Spinal cord (tissue), 10 donors: ENCODE measurements at places on chromosomes 4 and X. TPM values are rescaled to one million over a fixed set of nuclear protein-coding genes. Genes with fewer than 3 reads are reported as not detected.

GRCh38 chr4:11418610-11419009 is 10.1 kb downstream of the HS3ST1 start:
- no peaks in the 10 kb centered on the region for H3K27me3 ChIP-seq
- DNase-seq = no peak
- peaks cover 4% of the 10 kb centered on the region for H3K4me1 ChIP-seq
- H3K27ac ChIP-seq = no peak overlapping the region
- no peak overlapping the region for H3K4me3 ChIP-seq

GRCh38 chrX:43448688-43449087 is 207.4 kb upstream of the MAOA start:
- no peaks in the 10 kb centered on the region for H3K4me1 ChIP-seq
- no peaks in the 10 kb centered on the region for H3K27me3 ChIP-seq
- H3K36me3 ChIP-seq = no peaks in the 10 kb centered on the region
- no peak for DNase-seq
- H3K4me3 ChIP-seq = no peak overlapping the region
- no peak overlapping the region for H3K27ac ChIP-seq

COMMD8 gene
- total RNA-seq = 18.3 TPM

CLNK gene
- total RNA-seq = 0.10 TPM

ALG13 gene
- 69.4 TPM for total RNA-seq

PRR32 gene
- total RNA-seq = 0.17 TPM

IRS4 gene
- 12.3 TPM for total RNA-seq

DDX3X gene
- 222 TPM for total RNA-seq

CYP4V2 gene
- 25.9 TPM for total RNA-seq
